ENCODE measurements at places on chromosomes 1 and 21. TPM values are rescaled to one million over a fixed set of nuclear protein-coding genes. Genes with fewer than 3 reads are reported as not detected.

DNA sequence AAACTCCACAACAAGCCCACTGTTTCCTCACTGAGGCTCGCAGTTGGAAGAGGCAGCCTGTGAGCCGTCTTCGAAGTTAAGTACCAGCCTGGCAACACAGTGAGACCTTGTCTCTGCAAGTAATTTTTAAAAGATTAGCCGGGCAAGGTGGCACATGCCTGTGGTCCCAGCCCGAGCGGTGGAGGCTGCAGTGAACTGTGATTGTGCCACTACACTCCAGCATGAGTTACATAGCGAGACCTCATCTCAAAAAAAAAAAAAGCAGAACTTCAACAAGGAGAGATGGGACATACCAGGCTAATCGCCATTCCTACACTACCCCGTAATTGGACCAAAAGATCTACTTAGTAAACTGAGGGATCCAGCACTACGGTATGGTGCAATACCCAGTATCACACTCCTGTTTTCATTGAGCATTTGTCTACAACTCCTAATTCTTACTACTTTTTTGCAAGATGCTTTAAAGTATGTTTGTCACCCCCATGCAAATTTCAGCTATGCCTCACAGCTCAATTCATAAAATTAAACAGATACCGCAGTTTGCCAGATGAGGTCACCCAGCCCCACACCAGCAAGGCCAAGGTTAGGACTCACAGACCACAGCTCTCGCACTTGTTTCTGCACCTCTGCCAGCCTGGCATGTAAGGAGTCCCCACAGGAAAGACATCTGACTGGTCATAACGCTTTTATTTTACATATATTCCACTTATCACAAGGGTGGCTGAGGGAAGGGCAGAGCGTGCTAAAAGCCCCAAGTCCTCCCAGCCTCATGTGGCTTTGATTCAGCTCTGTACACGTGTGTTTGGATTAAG is 21.0 kb downstream of the SDE2 start:
- H3K4me3 ChIP-seq, result no peak overlapping the region
- no peak for DNase-seq
- H3K36me3 ChIP-seq, result peaks cover 7% of the 10 kb centered on the region
- H3K27me3 ChIP-seq, result no peaks in the 10 kb centered on the region

The RAB3B gene
- total RNA-seq, result 49.2 TPM

- peaks cover 5% of the 10 kb centered on the region for H3K4me1 ChIP-seq
- no peaks in the 10 kb centered on the region for H3K27me3 ChIP-seq
- no peak overlapping the region for H3K4me3 ChIP-seq
- no peak for DNase-seq
Observed at GRCh38 chr1:168096296-168097165, 40.2 kb downstream of the GPR161 start.

The SPRR2E gene
- total RNA-seq, result not detected

DNA sequence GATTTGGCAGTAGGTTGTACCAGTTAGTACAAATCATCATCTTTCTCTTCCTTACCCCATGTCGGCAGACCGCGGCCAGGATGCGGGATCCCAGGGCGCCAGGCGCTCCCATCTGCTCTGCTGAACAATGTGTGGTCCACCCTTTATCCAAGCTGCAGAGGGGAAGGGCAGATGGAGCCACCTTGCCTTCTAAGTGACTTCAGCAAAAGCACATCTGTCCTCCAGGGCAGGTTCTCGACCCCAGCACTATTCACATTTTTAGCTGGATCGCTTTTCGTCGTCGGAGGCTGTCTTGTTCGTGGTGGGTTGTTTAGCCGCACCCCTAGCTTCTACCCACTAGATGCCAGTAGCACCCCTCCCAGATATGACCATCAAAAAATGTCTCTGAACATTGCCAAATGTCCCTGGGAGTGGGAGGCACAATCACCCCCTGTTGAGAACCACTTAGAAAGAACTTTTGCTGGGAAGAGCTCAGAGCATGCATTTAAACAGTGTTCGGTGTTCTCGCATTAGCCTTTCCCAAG is 58.1 kb upstream of the SIM2 start:
- no peak for DNase-seq
- H3K4me3 ChIP-seq, result no peak overlapping the region
- H3K27ac ChIP-seq, result no peak overlapping the region
